Naive thymus-derived CD8-positive, alpha-beta T cell (primary cell): ENCODE measurements at places on chromosomes 3 and 15.

DNA sequence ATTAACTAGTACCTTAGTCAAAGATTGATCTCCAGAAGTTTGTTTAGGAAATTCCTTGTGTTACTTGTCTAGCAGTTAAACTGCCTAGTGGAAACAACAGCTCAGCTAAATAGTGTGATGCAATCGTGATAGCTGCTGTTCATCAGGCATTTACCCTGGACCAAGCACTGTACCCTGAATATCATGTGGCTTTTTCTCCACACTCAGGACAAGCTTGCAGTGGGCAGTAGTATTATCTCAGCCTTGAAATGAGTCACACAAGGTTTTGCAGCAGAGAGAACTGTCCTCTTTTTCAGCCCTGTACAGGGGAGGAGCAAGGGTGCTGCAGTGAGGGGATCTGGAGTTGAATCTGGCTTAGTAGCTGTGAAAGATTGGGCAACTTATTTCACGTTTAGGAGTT is 208.4 kb downstream of the TP63 start:
- H3K27me3 ChIP-seq, result no peaks in the 10 kb centered on the region
- H3K4me3 ChIP-seq, result no peak overlapping the region
- H3K27ac ChIP-seq, result no peak overlapping the region
- DNase-seq, result no peak
- no peaks in the 10 kb centered on the region for H3K4me1 ChIP-seq
- H3K36me3 ChIP-seq, result no peaks in the 10 kb centered on the region

DNA sequence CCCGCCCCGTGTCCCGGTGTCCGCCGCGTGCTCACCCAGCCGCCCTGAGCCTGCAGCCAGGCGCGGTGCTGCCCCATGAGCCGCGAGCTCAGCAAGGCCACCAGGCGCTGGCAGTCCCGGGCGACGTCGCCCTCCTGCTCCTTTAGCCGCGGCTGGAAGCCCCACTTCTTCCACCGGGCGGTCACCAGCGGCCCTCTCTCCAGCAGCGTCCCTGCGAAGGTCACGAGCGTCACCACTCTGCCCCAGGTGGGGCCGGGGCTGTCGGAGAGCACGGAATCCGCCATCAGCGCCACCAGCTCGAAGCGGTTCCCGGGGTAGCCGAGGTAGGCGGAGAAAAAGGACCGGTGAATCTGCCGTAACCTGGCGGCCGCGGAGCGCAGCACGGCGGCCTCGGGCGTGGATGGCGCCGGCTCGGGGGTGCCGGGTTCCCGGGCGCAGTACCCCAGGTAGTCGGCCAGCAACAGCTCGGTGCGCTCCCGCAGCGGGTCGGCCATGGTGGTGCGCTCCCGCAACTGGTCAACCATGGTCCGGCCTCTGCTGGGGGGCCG is 298 bp downstream of the BCL2L10 start:
- peaks cover 10% of the 10 kb centered on the region for H3K4me1 ChIP-seq
- peak; percentile 23 for DNase-seq
- no peak overlapping the region for H3K27ac ChIP-seq
- peaks cover 7% of the 10 kb centered on the region for H3K27me3 ChIP-seq

DNA sequence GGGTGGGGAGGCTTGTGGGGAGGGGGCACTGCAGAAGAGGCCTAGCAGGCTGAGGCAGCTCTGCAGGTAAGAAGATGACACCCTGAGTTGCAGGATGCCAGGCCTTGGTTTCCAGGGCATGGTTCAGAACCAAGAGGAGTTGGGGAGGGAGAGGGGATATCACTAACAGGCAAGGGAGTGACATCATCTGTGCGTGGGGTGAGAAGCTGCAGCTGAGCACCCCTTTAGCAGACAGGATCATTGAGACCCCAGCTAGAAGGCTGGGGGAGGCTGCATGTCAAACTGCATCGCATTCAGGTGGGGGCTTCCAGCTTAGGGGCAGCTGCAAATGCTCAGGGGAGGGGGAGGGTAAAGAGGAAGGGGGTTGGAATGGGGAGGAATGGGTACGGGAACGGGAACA is 23.0 kb downstream of the CACNA2D2 start:
- no peaks in the 10 kb centered on the region for H3K27me3 ChIP-seq
- peaks cover 19% of the 10 kb centered on the region for H3K4me1 ChIP-seq
- peak overlapping the region; percentile 39 for H3K4me3 ChIP-seq
- H3K36me3 ChIP-seq, result no peaks in the 10 kb centered on the region
- peak overlapping the region; percentile 75 for H3K27ac ChIP-seq

DNA sequence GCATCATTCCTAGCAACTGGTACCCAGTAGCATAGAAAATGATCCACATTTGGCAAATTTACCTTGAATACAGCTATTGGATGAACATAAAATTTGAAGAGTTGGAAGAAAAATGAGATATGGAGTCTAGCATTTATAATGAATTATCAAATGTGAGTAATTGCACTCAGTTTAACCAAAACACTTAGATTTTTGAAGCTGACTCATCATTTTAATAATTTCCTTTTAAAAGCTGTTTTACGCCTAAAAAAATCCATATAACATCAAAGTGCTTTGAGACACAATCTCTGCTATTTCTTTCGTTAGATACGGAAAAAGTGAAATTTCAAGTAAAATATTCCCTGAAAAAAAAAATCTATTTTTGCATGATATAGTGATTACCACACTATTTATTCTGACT is 767.4 kb downstream of the ROBO2 start:
- no peak for DNase-seq
- H3K4me1 ChIP-seq, result no peaks in the 10 kb centered on the region
- H3K27ac ChIP-seq, result no peak overlapping the region
- no peaks in the 10 kb centered on the region for H3K27me3 ChIP-seq
- H3K4me3 ChIP-seq, result no peak overlapping the region

- H3K4me1 ChIP-seq, result no peaks in the 10 kb centered on the region
- no peak overlapping the region for H3K4me3 ChIP-seq
- DNase-seq, result no peak
- H3K27me3 ChIP-seq, result no peaks in the 10 kb centered on the region
- H3K27ac ChIP-seq, result no peak overlapping the region
These were observed 963.4 kb downstream of the MCTP2 start for GRCh38 chr15:95194746-95195145.
